ENCODE measurements at places on chromosomes 6 and 20.
A peak's percentile ranks its signal among the peaks of the same experiment; 100 is the strongest.

DNA sequence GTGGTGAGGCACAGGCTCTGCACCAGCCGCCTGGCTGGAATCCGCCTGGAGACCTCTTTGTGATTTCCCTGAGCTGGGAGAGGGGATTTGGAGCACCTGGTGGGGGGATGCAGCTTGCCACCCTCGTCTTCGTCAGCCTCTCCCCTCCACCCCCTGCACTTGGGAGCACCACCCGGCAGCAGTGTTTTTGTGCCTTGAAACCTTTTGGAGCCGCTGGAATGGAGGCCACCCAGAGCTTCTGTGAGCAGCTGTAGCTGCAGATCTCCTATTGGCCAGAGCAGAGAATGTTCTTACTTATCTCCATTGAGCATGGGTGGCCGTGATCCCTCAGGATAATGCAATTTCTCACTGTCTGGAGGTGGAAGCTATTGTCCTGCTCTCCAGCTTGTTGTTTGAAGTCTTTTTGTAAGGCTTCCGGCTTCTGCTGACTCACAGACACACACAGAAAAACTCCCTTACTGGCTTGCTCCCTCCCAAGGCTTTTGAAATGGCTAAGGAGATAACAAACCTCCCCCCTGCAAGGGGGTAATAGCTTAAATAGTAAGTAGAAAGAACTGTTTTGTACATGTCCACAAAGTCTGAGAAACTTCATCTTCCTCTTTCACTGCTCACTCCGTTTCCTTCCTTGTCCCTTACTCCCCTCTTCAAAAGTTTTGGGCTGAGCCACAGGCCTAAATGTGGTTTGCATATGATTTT is 271.2 kb downstream of the PRL start:
- no peak for DNase-seq

- no peak for DNase-seq
These were observed 138.4 kb upstream of the TENT5A start for GRCh38 chr6:81890846-81891245.

- no peak for DNase-seq
These were observed 268.5 kb downstream of the NRN1 start for GRCh38 chr6:5738211-5738610.

GRCh38 chr6:163761481-163761880 is 347.0 kb downstream of the QKI start:
- DNase-seq: no peak

DNA sequence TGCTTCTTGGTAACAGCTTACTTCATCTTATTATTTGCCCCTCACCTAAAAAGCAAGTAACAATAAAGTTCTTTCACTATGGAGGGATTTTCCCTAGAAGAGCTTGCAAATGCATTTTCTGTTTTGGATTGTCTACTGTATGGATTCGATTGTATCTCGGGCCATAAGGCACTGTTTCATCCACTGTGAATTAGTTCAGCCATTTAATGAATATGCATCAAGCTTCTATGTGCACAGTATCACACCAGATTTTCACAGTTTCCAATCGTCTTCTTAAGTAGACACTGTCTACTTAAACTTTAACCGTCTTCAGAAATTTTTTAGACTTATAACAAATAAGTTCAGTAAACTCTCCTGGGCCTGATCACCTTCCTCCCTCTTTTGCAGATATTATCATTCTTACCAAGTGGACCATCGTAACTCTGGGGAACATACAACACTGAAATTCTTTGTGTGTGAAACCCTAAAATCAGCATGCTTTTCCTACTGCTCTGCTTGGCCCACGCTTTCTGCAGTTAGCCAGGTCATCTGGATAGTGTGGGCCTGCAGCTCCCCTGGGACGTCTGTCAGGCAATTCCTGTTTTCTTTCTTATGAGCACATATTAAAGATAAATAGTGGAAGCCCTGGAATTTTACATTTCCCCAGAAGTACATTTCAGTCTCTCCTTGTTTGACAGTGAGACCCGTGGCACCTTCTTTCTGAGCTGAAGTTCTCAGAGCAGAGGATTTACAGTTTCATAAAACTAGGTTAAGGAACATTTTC is 136.5 kb upstream of the PDE10A start:
- no peak for DNase-seq

- no peak for DNase-seq
These were observed 4.0 kb upstream of the RIPOR3 start for GRCh38 chr20:50695135-50695872.

DNA sequence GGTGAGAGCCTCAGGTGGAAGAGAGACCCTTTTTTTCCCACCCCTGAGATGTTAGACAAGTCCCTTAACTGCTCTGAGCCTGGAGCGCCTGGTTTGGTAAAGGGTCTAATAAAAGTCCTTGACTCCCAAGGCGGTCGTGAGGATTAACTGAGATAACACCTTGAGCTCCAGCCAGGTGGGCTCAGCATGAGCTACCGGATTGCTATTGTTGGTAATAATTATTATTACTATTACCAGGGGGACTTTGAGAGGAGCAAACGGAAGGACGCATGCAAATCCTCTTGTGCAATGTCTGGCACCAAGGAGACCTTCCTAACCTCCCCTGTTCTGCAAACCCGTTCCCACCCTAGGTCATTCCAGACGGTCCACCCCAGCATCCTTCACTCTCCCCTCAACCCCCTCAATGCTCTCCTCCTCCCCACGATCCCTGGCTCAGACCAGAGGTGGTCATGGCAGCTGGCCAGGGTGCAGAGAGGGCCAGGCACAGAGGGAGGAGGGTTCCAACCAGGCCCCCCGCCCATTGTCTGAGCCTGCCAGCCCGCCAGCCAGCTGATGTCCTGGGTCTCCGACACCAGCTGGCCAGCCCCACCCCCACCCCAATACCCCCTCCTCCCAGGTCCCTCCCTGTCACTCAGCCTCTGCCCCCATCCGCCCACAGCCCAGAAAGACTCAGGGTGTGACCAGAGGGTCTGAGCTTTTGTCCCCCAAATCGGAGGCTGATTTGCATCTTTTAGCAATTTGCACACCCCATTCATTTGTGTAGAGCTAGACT is 14.3 kb upstream of the CBFA2T2 start:
- DNase-seq: no peak

GRCh38 chr6:11684901-11685480 is 93.6 kb downstream of the ADTRP start:
- no peak for DNase-seq

DNA sequence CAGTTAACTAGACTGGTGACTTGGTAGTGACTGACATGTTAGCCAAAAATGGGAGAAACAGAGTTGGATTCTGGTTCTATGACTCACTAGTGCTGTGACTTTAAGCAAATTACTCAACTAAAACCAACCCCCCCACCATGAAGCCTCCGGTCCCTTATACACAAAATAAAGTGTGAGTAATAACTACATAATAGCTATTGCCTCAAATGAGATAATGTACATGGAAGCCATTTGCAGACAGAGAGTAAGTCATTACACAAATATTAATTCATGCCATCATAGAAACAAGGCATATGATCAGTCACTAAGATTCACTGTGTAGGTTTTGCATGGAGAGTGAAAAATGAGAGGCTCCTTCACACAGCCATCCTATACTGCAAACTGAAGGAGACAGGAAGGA is 111.9 kb downstream of the HIVEP2 start:
- no peak for DNase-seq

- no peak for DNase-seq
These were observed 63.9 kb downstream of the PTPN1 start for GRCh38 chr20:50574108-50574507.

- no peak for DNase-seq
These were observed 29.3 kb downstream of the DOP1A start for GRCh38 chr6:83096791-83097190.

- DNase-seq: no peak
These were observed 610.5 kb downstream of the TFAP2B start for GRCh38 chr6:51429017-51429712.

GRCh38 chr6:3915076-3915791 is 66.1 kb downstream of the FAM50B start:
- DNase-seq: peak; percentile 47

- DNase-seq: no peak
These were observed 13.6 kb upstream of the RIPOR3 start for GRCh38 chr20:50704971-50705370.

DNA sequence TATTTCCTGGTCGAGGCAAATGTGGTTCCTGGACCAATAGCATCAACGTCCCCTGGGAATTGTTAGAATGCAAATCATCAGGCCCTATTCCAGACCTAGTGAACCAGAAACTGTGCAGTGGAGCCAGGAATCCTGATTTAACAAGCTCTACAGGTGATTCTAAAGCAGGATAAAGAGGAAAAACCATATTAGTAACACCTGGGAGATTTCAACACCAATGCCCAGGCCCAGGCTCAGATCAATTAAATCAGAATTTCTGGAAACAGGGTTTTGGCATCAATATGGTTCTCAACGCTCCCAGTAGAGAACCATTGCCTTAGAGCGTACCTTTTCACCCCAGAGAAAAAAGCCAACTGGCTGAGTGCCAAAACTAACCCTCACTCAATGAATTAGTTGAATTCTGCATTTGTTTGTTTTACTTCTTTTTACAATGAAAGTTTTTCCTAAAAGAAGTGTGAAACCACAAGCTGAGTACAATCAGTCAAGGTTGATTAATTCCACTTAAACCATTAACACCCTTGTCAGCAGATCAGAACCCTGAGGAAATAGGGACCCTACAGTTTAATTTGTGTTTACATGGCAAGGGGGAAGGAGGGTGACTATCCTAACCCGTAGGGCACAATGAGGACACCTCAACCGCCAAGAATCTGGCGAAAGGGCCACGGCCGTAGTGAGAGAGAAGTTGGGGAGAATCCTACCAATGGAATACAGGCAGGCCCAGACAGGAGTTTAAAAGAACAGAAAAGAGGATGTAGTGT is 34.9 kb upstream of the LOC128125822 start:
- DNase-seq: no peak

- DNase-seq: no peak
These were observed 17.2 kb upstream of the BTBD9 start for GRCh38 chr6:38656896-38657295.

- DNase-seq: no peak
These were observed 211.6 kb upstream of the ZNF217 start for GRCh38 chr20:53804920-53805894.

GRCh38 chr6:79947191-79948186 is at the start of gene ELOVL4:
ELOVL4 (minus strand) TSS chr6:79947553; CDS start chr6:79947279, 274 bp downstream.
- DNase-seq: peak; percentile 77

- no peak for DNase-seq
These were observed at the start of gene MUC22 for GRCh38 chr6:31010393-31011060. MUC22 (plus strand) TSS chr6:31010474; CDS start chr6:31010707, 233 bp downstream.

DNA sequence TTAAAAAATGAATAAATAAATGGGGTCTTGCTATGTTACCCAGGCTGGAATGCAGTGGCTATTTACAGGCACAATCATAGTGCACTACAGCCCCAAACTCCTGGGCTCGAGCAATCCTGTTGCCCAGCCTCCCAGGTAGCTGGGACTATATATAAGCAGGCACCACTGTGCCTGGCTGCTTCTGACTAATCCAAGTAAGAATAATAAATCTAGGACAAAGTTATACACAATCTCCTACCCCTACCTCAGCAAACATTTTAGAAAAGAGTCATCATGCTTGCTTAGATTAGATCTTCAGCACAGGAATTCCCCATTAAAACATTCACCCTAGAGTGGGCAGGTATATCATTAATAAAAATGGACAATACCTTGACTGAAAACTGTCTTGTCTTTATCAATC is 124.6 kb downstream of the REV3L start:
- DNase-seq: no peak

Data from activated T-cell treated with anti-CD3 and anti-CD28 coated beads, Interleukin-2, amount 50 U/mL, for 24 hours (primary cell).